ENCODE measurements at places on chromosomes 2 and 18.
A peak's percentile ranks its signal among the peaks of the same experiment; 100 is the strongest.

- peaks cover 3% of the 10 kb centered on the region for H3K4me1 ChIP-seq
- DNase-seq, result no peak
- H3K4me3 ChIP-seq, result no peak overlapping the region
- no peaks in the 10 kb centered on the region for H3K36me3 ChIP-seq
These were observed 675.6 kb upstream of the CELF4 start for GRCh38 chr18:38241216-38241615.

DNA sequence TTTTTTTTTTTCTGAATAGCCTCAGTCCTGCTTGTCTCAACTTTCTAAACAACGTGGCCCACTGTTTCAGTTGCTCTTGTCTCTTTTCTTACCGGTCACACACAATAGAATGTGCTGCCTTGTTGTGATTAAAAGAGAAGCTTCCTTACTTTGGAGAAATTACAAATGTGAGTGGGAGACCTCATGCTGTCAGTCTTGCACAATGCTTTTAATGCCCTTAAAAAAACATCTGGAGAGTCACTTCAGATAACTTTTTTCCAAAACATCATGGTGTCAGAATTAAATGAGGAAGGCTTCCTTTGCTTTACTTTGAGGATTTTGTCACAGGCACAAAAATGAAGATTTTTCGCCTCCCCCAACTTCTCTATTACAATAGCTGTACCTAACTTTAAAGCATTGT, 37.7 kb downstream of the LHCGR start:
- H3K4me1 ChIP-seq, result peaks cover 8% of the 10 kb centered on the region
- H3K36me3 ChIP-seq, result no peaks in the 10 kb centered on the region
- H3K27ac ChIP-seq, result no peak overlapping the region
- H3K27me3 ChIP-seq, result no peaks in the 10 kb centered on the region
- no peak for DNase-seq
- no peak overlapping the region for H3K4me3 ChIP-seq

GRCh38 chr2:58073751-58074150, 27.1 kb downstream of the VRK2 start:
- no peaks in the 10 kb centered on the region for H3K4me1 ChIP-seq
- no peak overlapping the region for H3K27ac ChIP-seq
- no peak overlapping the region for H3K4me3 ChIP-seq
- no peak for DNase-seq

DNA sequence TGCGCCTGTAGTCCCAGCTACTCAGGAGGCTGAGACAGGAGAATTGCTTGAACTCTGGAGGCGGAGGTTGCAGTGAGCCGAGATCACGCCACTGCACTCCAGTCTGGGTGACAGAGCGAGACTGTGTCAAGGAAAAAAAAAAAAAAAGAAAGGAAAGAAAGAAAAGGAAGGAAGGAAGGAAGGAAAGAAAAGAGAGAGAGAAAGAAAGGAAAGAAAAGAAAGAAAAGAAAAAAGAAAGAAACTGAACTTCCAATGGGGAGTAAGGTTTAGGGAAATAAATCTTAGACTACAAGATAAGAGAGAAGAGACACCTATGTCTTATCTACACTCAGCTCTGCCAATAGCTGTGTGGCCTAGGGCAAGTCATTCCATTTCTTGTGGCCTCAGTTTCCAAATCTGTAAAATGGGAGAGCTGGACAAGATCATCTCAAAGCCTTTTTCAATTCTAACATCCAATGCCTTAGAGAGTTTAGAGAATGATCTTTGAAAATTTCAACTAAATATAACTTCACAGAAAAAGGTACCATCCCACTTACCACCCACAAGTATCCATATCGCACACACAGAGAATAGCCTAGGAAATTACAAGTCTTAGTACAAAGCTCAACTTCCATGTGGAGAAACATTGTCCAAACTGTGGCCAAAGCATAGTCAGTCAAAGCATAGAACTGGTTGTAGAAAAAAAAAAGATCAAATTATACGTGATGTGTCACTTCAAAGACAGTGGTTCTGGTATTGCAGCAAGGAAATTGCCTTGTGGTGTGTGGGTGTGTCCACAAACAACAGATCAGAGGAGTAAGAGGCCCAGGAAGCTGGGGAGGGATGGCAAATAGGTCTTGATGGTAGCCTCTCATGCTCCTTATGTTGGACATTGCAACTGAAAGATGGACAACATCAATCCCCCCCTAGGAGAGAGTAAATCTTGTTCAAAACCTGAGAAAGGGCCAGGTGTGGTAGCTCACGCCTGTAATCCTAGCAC, 42.4 kb downstream of the SLC14A2 start:
- no peaks in the 10 kb centered on the region for H3K4me1 ChIP-seq
- peaks cover 3% of the 10 kb centered on the region for H3K27me3 ChIP-seq
- no peak for DNase-seq
- H3K27ac ChIP-seq, result no peak overlapping the region

DNA sequence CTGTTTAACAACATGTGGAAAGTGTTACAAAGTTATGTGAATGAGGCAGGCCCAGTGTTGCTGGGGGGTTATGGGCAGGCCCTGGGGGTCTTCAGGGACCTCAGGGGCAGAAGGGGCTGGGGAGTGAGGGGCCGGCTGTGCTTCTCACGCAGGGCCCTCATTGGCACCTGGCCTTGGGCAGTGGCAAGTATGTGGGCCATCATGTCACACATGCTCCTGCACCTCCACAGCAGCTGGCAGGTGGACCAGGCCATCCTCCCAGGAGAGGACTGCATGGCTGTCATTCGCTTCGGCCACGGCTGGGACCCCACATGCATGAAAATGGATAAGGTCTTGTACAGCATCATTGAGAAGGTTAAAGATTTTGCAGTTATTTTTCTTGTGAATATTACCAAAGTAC, 47.4 kb downstream of the ZNF385B start:
- H3K27me3 ChIP-seq, result no peaks in the 10 kb centered on the region
- no peak overlapping the region for H3K4me3 ChIP-seq
- no peak for DNase-seq
- H3K27ac ChIP-seq, result no peak overlapping the region
- H3K4me1 ChIP-seq, result no peaks in the 10 kb centered on the region
- peaks cover 4% of the 10 kb centered on the region for H3K36me3 ChIP-seq

DNA sequence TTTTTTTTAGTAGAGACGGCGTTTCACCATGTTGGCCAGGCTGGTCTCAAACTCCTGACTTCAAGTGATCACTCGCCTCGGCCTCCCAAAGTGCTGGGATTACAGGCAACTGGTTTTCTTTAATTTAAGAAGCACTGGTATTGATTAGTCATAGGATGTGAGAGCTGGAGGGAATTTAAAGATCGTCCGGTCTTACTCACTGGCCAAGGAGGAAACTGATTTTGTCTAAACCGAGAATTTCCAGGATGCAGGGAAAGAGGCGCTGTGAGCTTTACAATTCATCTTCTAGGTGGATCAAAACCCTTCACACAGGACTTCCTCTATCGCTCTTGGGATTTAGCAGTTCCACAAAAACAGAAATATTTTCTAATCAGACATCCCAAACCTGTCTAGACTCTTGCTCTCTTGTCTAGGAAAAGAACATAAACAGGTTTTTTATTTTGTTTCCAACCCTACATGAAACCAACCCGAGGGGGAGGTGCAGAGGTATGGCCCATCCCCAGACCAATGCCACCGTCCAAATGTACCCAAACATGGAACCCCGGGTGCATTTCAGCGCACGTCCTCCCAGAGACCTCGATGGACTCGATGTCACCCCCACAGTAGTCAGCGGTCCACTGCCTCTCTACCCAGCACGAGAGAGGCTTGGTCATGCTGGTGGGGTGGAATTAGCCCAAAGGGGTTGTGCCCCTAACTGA, 12.5 kb upstream of the TUBB6 start:
- peaks cover 26% of the 10 kb centered on the region for H3K27me3 ChIP-seq
- no peaks in the 10 kb centered on the region for H3K36me3 ChIP-seq
- no peaks in the 10 kb centered on the region for H3K4me1 ChIP-seq
- no peak overlapping the region for H3K4me3 ChIP-seq
- H3K27ac ChIP-seq, result no peak overlapping the region

DNA sequence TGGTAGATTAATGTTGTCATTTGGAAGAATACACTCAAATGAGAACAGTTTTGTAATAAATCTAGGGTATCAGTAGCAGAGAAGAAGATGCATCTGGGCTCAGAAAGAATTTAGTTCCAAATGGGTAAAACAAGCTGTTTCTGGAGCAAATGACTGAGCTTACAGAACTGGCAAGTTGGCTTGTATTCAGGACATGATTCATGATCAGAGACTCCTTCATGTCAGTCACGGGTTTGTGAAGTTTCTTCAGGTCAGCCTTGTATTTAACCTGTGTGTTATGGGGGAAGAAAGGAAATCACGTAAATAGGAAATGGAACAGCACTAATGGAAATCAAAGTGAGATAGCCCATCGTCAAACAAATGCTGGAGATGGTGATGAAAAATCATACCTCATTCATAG, 109.1 kb downstream of the RIF1 start:
- H3K36me3 ChIP-seq, result no peaks in the 10 kb centered on the region
- no peak for DNase-seq
- no peak overlapping the region for H3K4me3 ChIP-seq
- no peak overlapping the region for H3K27ac ChIP-seq
- H3K4me1 ChIP-seq, result no peaks in the 10 kb centered on the region

- no peaks in the 10 kb centered on the region for H3K27me3 ChIP-seq
- H3K4me1 ChIP-seq, result no peaks in the 10 kb centered on the region
- H3K27ac ChIP-seq, result peak overlapping the region; percentile 45
- H3K36me3 ChIP-seq, result peaks cover 26% of the 10 kb centered on the region
These were observed 6.8 kb downstream of the ESCO1 start for GRCh38 chr18:21593540-21594257.
